ENCODE measurements at places on chromosomes 2 and 18.

DNA sequence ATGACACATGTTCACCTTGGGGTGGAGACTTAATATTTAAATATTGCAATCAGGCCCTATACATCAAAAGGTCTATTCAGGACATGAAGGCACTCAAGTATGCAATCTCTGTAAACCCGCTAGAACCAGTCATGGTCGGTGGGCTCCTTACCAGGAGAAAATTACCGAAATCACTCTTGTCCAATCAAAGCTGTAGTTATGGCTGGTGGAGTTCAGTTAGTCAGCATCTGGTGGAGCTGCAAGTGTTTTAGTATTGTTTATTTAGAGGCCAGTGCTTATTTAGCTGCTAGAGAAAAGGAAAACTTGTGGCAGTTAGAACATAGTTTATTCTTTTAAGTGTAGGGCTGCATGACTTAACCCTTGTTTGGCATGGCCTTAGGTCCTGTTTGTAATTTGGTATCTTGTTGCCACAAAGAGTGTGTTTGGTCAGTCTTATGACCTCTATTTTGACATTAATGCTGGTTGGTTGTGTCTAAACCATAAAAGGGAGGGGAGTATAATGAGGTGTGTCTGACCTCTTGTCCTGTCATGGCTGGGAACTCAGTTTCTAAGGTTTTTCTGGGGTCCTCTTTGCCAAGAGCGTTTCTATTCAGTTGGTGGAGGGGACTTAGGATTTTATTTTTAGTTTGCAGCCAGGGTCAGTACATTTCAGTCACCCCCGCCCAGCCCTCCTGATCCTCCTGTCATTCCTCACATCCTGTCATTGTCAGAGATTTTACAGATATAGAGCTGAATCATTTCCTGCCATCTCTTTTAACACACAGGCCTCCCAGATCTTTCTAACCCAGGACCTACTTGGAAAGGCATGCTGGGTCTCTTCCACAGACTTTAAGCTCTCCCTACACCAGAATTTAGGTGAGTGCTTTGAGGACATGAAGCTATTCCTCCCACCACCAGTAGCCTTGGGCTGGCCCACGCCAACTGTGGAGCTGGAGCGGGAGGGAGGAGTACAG is 108.1 kb downstream of the XRCC5 start:
- no peak for DNase-seq

DNA sequence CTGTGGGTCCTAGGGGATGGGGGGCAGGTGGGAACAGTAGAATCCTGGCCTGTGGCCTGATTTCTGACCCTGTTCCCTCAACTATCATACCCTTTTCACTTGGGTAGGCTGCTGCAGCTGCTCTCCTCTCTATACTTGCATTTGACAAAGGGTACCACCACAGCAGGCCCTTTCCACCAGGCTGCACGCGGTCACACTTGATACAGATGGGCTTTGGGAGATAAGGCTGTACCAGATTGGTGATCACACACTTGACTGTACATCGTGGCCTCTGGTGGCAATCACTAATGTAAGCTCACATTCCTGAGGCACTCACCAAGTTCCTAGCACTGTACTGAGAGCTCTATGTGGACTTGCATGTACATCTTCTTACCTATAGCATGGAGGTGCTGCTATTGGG is 1.6 kb upstream of the RALB start:
- no peak for DNase-seq

DNA sequence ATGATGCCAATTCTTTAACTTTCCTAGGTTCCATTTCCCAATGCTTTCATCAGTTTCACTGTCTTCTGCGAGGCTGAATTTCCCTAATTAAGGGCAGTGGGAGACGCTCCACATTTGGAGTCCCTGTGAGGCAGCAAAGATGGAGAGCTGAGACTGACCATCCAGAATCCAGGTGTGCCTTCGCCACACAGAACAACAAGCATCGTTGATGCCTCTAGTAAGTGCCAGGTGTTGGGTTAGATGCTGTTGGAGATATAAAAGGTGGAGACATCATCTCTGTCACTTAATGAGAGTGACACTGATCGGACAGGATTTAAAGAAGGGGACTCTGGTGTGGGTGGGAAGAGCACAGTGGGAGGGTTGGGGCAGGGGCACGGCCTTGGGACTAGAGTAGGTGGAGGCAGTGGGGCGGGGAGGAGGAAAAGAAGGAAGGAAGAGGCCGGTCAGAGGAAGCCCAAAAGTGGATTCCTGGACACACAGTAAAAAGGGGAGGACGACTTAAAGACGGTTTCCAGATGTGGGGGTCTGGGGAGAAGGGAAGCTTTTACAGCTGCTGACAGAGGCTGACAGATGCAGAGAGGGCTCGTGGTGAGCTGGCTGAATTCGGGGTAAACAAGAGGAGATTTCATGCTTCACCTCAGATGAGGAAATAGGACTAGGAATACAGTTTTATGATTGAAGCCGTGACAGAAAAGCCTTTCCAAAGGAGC is 113.0 kb downstream of the BCL2 start:
- DNase-seq, result no peak

GRCh38 chr18:79797518-79798345 is at the start of gene KCNG2:
Gene KCNG2, plus strand, starts transcription at chr18:79797938. Its CDS starts 65,730 bp downstream, at chr18:79863668.
- no peak for DNase-seq

- no peak for DNase-seq
These were observed 149.7 kb downstream of the SMAD7 start for GRCh38 chr18:48800876-48801727.

DNA sequence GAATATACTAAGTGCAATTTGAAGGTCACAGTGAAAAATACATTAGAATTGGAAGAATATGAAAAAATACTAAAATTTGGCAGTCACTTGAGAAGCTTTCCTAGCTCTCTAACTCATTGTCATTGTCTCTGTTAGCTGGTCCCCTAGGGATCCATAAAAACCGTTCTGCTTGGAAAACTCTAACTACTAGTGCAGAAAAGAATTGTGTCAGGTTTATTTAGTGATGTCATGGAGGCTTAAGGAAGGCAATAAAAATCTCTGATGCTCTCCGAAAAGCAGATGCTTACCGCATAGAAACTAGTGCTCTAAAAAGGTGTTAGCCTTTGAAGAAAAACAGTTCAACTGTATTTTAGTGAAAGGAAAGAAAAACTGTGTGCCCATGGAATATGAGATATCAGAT is 150.1 kb upstream of the DLGAP1 start:
- no peak for DNase-seq

DNA sequence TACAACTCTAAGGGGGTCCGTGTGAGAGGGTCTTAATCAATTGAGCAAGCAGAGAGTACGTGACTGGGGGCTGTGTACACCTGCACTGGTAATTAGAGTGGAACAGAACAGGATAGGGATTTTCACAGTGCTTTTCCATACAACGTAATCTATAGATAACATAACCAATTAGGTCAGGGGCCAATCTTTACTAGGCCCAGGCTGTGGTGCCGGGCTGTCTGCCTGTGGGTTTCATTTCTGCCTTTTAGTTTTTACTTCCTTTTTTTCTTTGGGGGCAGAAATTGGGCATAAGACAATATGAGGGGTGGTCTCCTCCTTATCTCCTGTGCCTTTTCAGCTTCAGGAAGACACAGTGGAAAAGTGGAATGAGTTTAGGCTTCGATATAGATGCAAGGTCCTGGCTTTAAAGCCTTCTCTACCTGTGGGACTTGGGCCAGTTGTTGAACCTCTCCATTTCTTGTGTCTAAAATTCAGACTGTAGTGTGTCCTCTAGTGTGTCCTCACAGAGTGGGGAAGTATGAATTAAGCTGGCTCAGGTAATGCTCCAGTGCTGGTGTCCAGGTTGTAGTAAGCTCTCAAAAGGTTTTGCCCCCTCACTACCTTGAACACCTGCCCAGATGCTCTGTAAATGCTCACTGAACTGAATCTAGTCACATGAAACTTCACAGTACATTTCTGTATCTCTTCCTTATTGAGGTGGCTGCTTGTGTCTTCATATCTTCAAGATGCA is 422.8 kb downstream of the SETBP1 start:
- DNase-seq, result no peak

- DNase-seq, result no peak
These were observed 404.9 kb downstream of the CPS1 start for GRCh38 chr2:210961249-210961648.

DNA sequence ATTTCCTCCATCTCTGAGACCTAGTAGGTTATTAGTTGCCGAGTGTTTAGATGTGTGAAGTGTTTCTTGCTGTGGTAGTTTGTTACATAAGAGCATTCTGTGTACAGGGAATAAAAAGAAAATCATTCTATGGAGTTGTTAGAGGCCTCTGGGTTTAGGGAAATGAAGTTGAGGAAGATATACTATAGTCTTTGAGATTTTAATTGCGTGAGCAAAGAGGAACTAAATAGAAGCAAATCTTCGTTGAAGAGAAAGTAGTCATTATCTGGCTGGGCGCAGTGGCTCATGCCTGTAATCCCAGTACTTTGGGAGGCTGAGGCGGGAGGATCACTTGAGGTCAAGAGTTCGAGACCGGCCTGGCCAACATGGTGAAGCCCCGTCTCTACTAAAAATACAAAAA is 19.0 kb downstream of the USP39 start:
- DNase-seq, result no peak

- DNase-seq, result no peak
These were observed 203.7 kb downstream of the HDAC4 start for GRCh38 chr2:239197146-239197545.

DNA sequence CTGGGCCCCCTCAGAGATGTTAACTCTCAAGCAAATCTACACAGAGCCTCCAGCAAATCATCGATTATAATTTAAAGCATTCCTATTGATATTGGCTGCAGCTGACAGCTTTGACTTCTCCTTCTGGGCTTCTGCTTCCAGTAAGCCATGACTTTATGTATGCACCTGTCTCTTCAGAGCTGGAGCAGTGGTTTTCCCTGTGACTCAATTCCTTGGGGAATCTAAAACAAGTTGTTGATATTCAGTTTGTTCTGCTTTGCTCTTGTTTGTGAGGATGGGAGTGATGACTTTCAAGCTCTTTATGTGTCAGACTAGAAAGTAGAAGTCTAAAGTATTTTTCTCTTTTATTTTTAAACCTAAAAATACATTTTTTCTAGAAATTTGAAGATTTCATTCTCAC is 45.1 kb upstream of the TNP1 start:
- DNase-seq, result no peak

GRCh38 chr2:175709248-175709647 is 292.8 kb downstream of the LNPK start:
- DNase-seq, result no peak

DNA sequence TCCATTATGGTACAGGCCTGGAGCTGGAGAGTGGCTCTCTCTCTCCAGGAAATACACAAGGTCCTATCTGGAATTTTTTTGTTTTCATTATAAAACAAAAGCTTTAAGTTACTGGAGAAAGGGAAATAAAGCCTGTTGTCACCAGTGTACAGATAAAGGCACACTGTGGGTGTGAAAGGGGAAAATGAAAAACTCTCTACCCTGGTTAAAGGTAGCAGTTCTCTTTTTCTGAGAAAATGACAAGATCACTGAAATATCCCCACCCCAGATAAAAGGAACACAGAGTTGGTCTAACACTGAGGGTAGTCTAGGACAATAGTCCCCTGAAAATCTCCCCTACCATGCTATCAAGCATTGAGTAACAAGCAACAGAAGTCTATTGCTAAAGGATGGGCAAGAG is 438.7 kb downstream of the MBD2 start:
- DNase-seq, result no peak

DNA sequence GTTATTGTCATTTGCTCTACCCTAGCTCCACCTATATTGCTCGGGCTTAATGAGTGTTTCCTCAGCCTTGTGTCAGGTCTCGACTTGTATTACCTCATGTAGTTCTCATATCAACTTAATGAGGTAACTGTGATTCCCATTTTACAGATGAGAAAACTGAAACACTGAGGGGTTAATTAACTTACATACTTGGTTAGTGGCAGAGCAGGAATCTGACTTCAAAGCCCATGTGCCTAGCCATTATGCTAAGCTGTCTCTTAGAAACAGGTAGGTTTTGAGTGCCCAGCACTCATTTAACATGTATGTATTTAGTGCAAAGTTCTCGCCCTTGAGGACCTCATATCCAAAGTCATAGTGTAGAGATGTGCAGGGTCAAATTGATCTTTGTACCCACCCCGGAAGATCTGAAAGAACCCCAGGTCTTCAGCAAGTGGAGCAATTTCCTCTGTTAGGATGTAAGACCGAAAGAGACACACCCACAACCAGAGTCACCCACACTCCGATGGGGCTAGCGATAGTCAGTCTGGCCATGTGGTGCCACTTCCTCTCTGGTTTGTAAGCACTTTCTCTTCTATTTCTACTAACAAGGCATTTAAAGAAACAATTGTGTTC is 121.0 kb upstream of the SLC39A10 start:
- DNase-seq, result no peak

- no peak for DNase-seq
These were observed 151.0 kb downstream of the HDAC4 start for GRCh38 chr2:239249776-239250175.

GRCh38 chr18:2879889-2880288 is 33.1 kb downstream of the EMILIN2 start:
- no peak for DNase-seq

- no peak for DNase-seq
These were observed 135.1 kb upstream of the GATA6 start for GRCh38 chr18:22034276-22034675.

DNA sequence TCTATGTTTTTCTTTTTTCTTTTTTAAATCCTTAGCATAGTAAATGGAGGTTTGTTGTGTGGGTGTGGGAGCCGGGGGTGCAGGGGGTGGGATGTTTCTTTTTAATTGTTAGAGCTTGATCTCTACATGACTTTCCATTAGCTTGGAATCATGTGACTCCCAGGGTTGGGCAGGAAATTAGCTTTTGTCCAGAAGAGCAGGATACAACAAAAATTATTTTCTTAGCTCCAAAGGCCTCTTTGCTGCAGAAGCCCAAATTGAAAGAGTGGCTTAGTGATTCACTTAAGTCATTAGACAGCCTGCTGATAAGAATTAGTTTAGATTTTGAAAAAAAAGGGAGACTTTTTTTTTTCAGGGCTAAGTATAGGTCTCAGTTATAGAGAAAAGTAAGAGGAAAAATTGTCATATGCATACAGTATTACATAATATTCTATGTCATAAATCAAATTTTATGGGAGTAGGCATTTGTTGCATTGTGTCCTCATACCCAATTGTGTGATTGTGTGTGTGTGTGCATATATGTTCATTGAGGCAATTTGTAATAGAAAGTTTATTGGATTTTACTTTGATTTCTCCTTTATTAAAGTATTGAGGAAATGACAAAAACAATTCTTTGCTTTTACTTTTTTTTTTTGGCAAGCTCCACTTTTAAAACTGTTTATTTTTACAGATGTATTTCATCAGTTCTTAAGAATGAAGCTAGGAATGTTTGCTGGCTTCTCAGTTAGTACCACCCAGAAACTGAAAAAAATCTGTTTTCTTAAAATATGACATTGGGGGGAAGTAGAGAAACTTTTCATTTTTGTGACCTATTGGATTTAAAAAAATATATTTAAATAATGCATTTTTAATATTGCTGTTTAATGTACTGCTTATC is 47.4 kb downstream of the TSPYL6 start:
- no peak for DNase-seq

DNA sequence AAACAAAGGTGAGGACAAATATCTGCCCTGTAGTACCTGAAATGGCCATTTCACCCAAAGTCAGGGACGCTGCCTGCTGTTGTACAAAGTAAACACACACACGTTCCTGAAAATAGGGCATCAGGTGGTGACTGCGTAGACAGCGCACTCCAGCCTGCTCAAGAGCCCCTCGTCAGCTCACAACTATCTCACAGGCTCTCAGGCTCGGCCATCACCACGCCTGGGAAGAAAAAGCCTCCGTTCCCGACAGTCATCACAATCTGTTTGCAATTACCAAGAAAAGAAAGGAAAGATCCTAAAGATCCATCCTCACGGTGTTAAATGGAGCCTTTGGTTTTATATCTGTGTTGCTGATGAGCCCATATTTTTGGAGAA is 230.2 kb downstream of the ZNF516 start:
- DNase-seq, result no peak

GRCh38 chr2:148528356-148529064 is 116.0 kb upstream of the EPC2 start:
- no peak for DNase-seq
